T-helper 22 cell (primary cell): ENCODE measurements at places on chromosomes 5 and 9.

GRCh38 chr9:96163712-96164111, 138.3 kb downstream of the HSD17B3 start:
- no peak for DNase-seq

GRCh38 chr9:133955821-133956411, 36.2 kb downstream of the VAV2 start:
- no peak for DNase-seq

GRCh38 chr9:93642961-93643360, 66.6 kb downstream of the PHF2 start:
- DNase-seq = no peak

GRCh38 chr9:22838266-22838665, 391.6 kb downstream of the DMRTA1 start:
- DNase-seq = no peak

DNA sequence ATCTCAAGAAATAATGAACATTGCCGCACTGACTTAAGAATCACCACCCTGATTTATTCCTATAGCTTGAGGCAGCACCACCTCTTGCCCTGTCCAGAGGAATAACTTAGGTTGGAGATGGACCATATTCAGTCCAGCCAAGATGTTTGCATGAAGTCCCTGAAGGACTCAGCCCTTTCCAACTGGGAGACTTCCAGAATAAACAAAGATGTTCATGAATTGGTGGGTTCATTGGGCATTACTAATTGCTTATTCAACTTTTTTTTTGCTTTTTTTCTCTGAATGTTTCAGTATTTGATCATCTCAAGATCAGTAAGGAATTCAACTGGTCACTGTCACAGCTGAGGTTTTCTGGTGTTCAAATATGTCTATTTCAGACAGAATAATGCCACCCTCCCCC, 470.6 kb downstream of the CCDC171 start:
- no peak for DNase-seq

GRCh38 chr5:133274597-133274935, 222.8 kb downstream of the HSPA4 start:
- DNase-seq = no peak

- DNase-seq = no peak
Observed at GRCh38 chr5:122126756-122127321, 2.5 kb upstream of the ZNF474 start.

DNA sequence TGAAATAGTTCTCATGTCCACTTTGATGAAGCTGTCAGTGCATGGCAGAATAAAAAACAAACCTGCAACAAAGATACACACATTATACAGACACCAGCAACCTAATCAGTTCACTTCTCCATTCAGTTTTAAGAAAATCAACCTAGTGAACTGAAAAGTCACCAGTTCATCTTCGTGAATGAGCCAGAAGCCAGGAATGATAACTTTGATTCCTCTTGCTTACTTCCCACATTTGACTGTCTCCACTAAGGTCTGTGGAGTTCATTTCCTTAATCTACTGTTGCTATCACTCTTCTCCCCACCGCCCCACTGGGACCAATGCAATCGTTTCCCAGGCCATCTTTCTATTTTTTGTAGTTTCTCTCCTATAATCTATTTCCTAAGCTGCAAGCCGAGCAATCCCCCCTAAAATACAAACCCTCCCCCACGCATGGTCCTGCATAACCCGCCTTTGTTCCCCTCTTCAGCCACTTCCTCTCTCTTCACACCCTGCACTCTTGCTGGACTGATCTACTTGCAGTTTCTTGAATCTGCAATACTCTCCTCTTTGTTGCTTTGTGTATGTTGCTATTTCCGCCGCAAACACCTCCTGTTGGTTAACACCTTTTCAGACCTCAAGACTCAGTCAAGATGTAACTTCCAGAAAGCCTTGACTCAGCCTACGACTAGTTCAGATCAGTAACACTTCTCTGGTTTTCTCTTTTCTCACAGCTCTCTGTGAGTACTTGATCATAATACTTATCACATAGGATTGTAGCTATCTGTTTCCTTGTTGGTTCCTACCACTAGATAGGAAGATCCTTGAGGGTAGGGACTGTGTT, 16.6 kb downstream of the STOM start:
- DNase-seq = peak; percentile 21

DNA sequence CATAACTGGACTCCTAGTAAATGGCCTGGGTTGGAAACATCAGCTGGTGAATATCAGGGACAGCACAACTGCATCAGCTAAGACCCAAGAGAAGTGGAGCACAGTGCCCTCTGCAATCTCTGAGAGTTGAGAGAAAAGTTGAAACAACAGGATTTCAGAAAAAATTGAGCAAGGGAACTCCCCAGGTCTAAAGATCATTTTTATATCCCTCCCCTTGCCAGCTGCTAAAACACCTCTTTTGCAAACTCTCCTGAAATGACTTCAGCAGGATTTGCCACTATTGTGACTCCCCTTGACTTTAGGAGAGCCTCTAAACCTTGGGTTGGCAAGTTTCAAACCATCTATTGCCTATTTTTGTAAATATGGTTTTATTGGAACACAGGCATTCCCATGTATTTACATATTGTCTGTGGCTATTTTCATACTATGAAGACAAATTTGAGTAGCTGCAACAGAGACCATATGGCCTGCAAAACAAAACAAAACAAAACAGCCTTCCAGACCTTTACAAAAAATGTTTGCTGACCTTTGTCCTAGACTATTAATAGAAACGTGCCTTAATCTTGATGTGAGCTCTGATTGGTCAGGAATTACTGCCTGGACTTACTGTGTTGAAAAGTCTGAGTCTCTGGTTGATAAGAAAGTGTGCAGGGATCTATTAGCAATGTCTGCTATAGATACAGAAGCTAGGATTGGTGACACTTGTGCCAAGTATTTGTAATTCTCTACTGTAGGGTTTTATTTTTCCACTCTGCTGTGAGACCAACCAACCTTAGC, 37.7 kb upstream of the PLPPR1 start:
- DNase-seq = no peak

- DNase-seq = no peak
Observed at GRCh38 chr9:87606841-87607521, 109.3 kb downstream of the DAPK1 start.
